Daoy (cell line): ENCODE measurements at places on chromosomes 3 and 15. TPM values are rescaled to one million over a fixed set of nuclear protein-coding genes. Genes with fewer than 3 reads are reported as not detected.

Gene EXD1
- not detected in 2 replicates for total RNA-seq

Gene LINGO1
- 0.11 TPM in 1 of 2 replicates, not detected in the other for total RNA-seq

Gene EFHB
- 0.65 TPM in 1 of 2 replicates, not detected in the other for total RNA-seq

Gene CLDN1
- 5.3 and 7.3 TPM in 2 replicates for total RNA-seq

Gene ROBO2
- not detected in 2 replicates for total RNA-seq

Gene SPSB4
- 2.3 and 2.4 TPM in 2 replicates for total RNA-seq

Gene MUC20
- not detected in 2 replicates for total RNA-seq

Gene GRAMD1C
- total RNA-seq = 11.7 and 22.1 TPM in 2 replicates

Gene EXOSC7
- 84.0 and 85.5 TPM in 2 replicates for total RNA-seq

Gene CPN2
- total RNA-seq = not detected in 2 replicates

Gene FOXB1
- 0.06 TPM in 1 of 2 replicates, not detected in the other for total RNA-seq

Gene C3orf22
- total RNA-seq = not detected in 2 replicates

Gene PLA2G4E
- total RNA-seq = not detected in 2 replicates

Gene ACTC1
- not detected in 2 replicates for total RNA-seq

Gene HGD
- total RNA-seq = not detected in 2 replicates

Gene PTX3
- total RNA-seq = 48.3 and 49.5 TPM in 2 replicates

Gene CCDC54
- total RNA-seq = not detected in 2 replicates

Gene SLC41A3
- total RNA-seq = 20.7 and 30.6 TPM in 2 replicates

Gene FEZF2
- total RNA-seq = not detected in 2 replicates

Gene CEP152
- total RNA-seq = 15.4 and 22.9 TPM in 2 replicates

Gene TMEM212
- total RNA-seq = not detected in 2 replicates

Gene SAMD7
- not detected in 2 replicates for total RNA-seq

Gene TMEM158
- 3.6 and 4.9 TPM in 2 replicates for total RNA-seq

Gene CNTN6
- not detected in 2 replicates for total RNA-seq

Gene QARS1
- total RNA-seq = 129 and 160 TPM in 2 replicates

Gene GNAT1
- total RNA-seq = not detected in 2 replicates
